ENCODE measurements at places on chromosomes 1 and 21.

- peak; percentile 11 for DNase-seq
These were observed 32.4 kb downstream of the PRMT2 start for GRCh38 chr21:46667741-46668380.

GRCh38 chr1:67433837-67434236, 3.6 kb upstream of the SERBP1 start:
- DNase-seq, result no peak

DNA sequence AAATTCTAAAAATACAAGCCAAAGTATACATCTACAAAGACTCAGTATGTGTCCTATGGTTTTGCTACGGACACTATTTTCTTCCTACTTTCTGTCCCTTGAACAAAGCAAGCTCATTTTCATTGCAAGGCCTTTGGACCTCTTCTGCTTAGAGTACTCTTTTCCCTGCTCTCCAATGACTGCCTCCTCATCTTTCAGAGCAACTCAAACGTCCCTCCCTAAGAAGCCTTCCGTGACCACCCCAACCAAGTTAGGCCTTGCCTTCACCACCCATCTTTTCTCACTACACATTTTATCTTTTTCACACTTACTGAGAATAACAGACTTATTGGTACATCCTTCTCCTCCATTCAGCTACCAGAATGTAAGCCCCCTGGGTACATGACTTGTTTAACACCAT, 39.9 kb downstream of the ENAH start:
- no peak for DNase-seq

DNA sequence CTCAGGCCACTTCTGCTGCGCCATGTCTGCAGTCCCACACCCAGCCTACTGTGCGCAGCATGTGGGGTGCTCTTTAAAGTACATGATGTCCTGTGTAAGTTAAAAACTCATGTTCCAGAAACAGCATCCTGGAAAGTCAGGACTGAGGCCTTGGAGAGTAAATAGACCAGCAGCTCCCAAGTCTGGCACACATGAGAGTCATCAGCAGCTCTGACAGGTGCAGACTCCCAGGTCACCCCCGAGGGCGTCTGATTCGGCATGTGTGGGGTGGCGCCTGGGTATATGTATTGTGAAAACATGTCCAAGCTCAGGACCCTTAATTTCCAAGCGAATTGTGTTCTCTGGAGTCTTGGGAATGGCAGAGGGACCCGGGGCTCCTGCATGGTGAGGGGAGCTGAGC, 120.1 kb upstream of the RUNX3 start:
- no peak for DNase-seq

GRCh38 chr1:244394826-244395765, 56.6 kb downstream of the ADSS2 start:
- no peak for DNase-seq

GRCh38 chr1:194795917-194796593, 1609.6 kb upstream of the B3GALT2 start:
- DNase-seq, result no peak

DNA sequence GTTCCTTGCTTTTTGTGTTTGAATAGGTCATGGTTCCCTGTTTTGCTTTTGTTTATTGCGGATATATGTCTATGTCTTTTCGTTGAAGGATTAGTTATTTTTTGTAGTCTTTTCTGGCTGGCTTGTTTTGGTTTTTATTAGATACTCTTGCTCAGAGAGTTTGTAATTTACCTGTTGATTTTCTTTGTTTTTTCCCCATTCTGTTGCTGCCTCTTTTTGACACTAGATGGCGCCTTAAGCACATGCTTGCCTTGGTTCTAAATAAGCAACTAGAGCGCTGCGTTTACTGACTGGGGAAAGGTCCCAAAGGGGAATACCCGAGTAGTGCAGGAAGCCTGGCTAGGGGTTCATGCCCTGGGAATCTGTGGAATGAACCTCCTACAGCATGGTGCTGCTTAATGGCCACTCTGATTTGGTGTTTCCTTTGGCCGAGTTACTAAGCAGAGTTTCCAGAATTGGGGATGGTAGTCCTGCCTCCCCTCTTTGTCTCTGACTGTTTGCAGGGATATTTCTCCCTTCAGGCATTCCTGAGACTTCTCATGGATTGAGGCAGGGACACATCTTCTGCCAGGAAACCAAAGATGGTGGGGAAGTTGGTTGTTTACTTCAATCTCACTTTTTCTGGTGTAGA, 143.2 kb downstream of the PTPRU start:
- peak; percentile 50 for DNase-seq

DNA sequence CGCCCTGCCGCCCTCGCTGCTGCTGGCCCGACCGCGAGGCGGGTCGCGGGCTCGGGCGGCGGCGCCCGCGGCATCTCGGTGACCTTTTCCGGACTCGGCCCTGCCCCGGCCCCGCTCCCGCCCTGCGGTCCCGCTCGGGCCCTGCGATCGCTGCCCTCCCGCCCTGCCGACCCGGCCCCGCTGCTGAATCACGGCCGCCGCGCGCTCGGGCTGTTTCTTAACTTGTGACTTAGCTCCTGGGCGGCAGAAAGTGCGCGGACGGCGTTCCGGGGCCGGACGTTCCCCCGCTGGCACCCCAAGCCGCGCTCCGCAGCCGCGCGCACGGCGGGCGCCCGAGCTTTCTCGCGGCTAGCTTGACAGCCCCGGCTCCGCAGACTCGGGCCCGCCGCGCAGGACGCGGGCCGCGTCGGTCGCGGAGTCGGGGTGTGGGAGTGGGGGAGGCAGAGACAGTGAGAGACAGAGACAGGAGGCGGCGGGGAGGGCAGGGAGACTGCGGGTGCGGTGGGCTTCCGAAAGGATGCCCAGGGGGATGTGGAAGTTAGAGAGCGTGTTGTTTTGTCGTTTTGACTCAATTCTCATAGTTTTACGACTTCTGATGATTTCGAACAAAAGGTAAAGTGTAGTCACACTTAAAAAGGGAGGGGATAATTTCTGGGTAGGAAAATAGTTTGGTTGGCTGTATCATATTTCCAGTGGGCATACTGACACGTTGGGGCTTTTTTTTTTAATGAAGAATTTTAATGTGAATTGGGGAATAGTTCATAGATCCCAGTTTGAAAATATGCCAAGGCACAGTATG, 49.8 kb downstream of the PRDM2 start:
- DNase-seq, result no peak

DNA sequence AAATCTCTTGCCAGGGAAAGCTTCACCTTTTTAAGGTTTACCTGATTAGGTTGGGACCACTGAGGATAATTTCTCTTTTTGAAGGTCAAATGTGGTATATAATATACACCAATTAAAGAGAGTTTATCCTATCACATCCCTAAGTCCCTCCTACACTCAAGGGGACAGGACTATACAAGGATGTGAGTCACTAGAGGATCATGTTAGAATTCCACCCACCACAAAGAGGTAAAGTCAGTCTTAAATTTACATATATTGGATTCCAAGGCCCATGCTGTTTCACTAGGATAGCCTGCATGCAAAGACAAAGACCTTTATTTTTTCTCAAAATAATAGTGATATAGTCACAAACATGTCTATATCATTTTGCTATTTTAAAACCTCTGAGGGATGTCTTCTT, 164.4 kb downstream of the GIPC2 start:
- DNase-seq, result no peak

DNA sequence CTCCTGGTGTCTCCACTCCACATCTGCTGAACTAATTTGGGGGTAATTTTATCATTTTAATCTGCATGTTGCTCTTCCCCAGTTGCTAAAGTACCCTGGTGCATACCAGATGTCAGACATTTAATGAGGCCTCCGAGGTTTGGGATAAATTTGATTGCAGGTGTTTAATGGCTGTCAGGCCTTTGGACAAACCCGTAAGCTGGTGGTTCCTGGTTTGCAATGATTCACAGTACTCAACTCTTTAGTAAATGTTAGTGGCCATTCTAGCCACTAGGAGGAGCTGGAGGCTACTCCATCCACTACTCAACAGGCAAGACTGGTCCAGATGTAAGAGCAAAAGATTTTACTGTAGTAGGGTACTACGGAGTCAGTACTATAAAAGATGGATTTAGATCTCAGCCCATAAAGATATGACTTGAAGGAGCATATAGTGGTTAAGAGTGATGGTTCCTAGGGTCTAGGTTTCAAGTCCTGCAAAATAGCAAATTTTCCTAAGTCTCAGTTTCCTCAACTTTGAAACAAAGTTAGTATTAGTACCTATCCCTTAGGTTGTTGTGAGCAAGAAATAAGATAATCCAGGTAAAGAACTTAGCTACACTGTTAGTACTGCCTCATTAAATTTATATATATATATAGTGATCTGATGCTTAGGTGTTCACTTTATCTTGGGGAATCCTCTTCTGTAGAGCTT, 132.8 kb downstream of the SNX7 start:
- DNase-seq, result peak; percentile 77

DNA sequence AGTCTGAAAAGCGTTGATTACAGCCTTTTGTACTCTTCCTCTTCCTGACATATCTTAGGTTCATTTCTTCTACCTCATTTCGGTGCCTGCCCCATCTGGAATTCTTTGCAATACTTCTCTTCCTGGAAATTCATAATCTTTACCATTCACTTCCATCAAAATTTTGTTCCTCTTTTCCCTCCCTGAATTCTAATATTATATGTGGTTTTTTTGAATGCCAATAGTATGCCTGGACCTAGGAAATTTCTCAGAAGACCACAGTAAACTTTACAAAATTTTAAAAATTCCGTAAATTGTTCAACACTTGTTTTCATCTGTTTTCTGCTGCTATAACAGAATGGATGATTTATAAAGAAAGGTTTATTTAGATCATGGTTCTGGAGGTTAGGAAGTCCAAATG, 76.8 kb downstream of the MAP3K7CL start:
- DNase-seq, result no peak

- DNase-seq, result no peak
These were observed 166.9 kb upstream of the C1orf21 start for GRCh38 chr1:184219883-184220282.

GRCh38 chr1:205800427-205800826, 12.6 kb downstream of the SLC41A1 start:
- no peak for DNase-seq

GRCh38 chr1:119924948-119925898, 28.9 kb upstream of the ADAM30 start:
- no peak for DNase-seq

GRCh38 chr1:235024711-235025421, 103.8 kb downstream of the TOMM20 start:
- DNase-seq, result no peak

GRCh38 chr21:46388206-46388880, 64.4 kb downstream of the PCNT start:
- DNase-seq, result no peak

DNA sequence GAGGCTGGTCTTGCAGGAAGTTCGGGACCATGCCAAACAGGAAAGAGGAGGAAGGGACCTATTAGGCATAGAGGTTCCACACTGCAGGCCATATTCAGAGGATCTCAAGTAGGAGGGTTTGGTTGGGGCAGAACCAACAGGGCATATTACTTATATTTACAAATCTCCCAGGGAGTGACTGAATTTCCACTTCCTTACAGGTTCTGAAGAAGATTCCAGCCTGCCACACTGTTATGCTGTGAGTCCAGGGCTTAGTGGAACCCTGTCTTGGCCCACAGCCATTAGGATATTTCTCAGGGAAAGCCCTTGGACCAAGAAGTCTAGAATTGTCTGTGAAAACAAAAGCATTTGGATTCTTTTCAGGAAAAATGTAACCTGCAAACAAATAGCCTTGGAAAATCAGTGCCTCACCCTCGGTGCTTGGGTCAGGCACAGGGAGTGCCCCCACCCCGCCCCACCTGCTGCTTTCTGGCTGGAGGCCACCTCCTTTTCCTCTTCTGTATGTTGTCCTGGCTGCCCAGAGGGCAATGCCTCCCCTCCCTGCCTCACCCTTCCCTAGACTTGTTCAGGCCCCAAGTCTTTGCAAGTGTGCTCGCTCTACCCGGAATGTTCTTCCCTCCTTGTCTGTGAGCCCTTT, 41.0 kb upstream of the JUN start:
- no peak for DNase-seq
